ENCODE measurements at places on chromosomes 4 and X.

DNA sequence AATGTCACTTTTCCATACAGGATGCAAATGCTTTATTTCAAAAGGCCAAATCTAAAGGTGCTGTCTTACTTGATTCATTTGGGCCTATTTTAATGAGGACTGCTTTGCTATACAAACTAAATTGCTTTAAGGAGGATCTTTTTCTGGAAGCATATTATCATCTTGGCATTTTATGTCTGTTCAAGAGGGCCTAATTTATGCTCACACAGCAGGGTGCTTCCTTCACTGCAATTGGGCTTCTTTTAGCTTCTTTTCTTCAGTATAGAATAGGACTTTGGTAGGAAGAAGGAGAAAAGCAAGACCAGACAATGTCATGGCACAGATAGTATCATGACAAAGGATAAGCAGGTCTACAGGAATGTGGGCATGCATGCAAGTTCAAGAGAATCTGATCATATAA is 222.4 kb upstream of the ANKRD50 start:
- DNase-seq: no peak

- DNase-seq: no peak
These were observed 164.4 kb downstream of the GRIA3 start for GRCh38 chrX:123348468-123348867.

DNA sequence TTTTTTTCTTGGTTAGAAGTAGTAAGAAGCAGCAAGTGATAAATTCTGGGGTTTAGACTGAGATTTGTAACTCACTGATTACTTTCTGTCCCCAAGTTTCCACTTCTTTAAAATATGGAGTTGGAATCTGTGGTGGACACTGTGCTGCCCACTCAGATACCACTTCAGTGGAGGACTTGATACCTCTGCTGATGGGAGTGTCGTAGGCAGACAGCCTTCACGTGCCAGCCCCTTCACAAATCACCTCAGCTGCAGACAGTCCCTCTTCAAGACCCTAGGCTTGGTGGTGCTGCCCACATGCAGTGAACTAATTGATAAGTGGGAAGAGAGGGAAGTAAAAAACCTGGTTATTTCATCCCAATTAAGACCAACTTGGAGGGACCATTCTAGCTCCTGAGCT is 139.5 kb downstream of the PDLIM5 start:
- no peak for DNase-seq

GRCh38 chr4:7512428-7512827 is 77.7 kb upstream of the PSAPL1 start:
- no peak for DNase-seq

GRCh38 chrX:136055651-136056221 is 70.5 kb downstream of the SLC9A6 start:
- no peak for DNase-seq

GRCh38 chr4:1155314-1155713 is 17.1 kb downstream of the SPON2 start:
- no peak for DNase-seq

GRCh38 chr4:6616087-6616995 is 24.1 kb upstream of the MRFAP1 start:
- DNase-seq: no peak

- DNase-seq: no peak
These were observed 80.2 kb downstream of the RELL1 start for GRCh38 chr4:37605843-37606565.

- no peak for DNase-seq
These were observed 41.9 kb upstream of the NEUROG2 start for GRCh38 chr4:112557676-112558411.

DNA sequence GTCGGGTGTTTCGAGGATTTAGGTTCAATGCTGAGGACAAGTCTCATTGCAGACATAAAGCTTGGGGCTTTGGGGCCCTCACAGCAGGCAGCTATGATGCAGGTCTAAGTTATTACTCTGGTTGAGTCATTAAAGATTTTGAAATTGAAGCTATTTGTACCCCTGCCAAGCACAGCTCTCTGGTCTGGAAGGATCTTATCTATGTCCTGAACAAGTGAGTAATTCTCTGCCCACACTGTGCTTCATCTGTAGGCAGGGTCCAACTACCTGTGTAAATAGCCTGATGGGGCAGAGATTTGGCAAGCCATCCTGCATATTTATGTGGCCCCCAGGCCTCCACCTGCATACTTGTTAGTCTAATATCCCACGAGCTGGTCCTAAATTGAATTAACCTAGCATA is 41.4 kb upstream of the MAGEA4 start:
- DNase-seq: no peak

GRCh38 chr4:142345924-142346323 is 500.2 kb downstream of the INPP4B start:
- DNase-seq: no peak

DNA sequence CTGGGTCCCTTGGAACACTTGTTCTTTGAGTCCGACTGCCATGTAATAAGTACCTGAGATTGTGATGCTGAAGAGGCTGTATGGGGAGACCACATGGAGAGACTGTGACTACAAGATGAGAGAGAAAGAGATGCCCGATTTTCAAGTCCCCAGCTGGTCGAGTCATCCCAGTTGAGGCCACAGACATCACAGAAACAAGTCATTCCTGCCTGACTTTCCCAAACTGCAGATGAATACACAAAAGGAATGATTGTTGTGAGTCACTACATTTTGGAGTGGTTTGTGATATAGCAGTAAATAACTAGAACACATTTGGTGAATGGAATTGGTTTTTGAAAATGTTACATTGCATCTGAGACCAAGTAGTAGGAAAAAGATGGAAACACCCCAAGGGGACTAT is 9.0 kb upstream of the YIPF7 start:
- no peak for DNase-seq

DNA sequence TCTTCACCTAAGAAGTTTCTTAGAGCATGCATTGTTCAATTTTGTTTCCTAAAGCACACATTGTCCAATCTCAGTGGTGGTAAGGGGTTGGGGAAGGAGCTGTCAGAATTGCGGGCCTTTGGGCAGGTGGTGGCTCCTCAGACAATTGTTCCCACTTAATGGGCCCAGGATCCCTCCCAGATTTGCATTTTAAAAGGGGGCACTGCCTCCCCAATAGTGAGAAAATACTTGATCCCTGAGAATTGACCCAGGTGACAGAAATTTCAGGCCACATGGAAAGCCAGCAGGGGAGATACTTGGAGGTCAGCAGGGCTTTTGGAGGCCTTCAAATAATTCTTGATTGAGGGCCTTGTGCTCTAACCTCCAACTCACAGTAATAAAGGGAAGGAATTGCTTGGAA is 217.1 kb downstream of the ZNF674 start:
- no peak for DNase-seq

GRCh38 chr4:25986807-25987206 is 72.8 kb downstream of the SMIM20 start:
- DNase-seq: no peak

GRCh38 chr4:81845761-81846160 is 374.1 kb upstream of the RASGEF1B start:
- no peak for DNase-seq

- no peak for DNase-seq
These were observed 2.3 kb downstream of the IRF2 start for GRCh38 chr4:184471881-184472613.

GRCh38 chr4:138911909-138912703 is 103.5 kb upstream of the NOCT start:
- no peak for DNase-seq

DNA sequence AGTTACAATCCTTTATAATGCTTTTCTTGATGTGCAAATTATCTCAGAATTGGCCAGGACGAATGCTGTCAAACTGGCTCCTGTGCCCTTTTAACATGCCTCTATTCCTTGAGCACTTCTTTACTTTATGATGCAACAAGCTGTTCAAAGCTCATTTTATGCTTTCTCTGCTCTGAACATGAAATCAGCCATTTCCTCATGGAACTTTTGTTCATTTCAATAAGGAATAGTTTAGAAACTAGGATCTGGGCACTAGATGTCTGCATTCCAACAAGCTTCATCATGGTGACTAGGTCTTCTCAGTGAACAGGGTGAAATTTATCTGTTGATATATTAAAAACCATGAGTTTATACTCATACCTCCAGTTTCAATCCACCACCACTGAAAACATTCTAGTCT is 87.3 kb upstream of the TEX13A start:
- no peak for DNase-seq

- DNase-seq: peak; percentile 69
These were observed 53.1 kb upstream of the HGFAC start for GRCh38 chr4:3388471-3389232.

GRCh38 chr4:163537114-163537513 is 42.6 kb downstream of the TMA16 start:
- DNase-seq: no peak

DNA sequence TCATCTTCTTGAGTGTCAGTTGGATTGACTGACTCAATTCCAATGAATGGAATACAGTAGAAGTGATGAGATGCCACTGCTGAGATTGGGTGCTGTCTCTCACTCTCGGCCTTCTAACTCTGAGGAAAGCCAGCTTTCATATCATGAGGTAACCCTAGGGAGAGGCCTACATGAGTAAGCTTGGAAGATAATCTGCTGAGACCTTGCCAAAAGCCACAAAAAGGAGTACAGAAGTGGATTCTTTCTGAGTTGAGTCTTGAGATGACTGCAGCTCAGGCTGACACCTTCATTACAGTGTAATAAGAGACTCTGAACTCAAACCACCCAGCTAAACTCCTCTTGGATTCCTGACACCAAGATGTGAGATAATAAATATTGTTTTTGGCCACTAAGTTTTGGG is 537.4 kb upstream of the MAGEB18 start:
- DNase-seq: no peak

- DNase-seq: no peak
These were observed 12.4 kb upstream of the EOLA2 start for GRCh38 chrX:149950681-149951080.

DNA sequence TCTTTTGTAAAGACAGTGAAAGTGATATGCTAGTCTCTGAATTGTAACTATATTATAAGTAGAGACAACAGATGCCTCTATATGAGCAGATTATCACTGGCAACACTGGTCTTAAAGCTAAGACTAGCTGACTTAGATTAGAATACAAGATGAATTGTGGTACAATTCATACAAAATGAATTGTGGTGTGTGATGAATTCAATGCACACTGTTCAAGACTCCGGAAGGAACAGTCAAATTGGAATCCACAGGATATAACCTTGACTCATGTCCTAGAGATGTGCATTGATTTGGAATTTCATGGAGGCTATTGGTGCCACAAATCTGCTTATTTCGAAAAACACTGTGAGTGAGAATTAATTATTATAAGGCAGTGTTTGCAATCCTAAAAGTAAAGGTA is 701.8 kb downstream of the PCDH7 start:
- no peak for DNase-seq

DNA sequence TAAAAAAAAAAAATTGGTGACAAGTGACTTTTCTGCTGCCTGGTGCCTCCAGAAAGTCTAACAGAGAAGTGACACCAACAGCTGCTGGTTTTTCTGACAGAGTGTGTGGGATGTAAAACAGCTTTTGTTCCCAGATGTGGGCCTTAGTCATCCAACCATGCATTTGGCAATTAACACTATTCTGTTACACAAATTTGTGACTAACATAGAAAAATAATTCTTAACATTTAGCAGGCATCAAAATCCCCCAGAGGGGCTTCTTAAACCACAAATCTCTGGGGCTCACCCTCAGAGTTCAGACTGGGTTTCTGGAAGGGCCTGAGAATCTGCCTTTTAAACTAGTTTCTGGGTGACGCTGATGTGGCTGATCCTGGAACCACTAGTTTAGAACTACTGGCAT is 100.5 kb upstream of the PCDH7 start:
- DNase-seq: no peak

DNA sequence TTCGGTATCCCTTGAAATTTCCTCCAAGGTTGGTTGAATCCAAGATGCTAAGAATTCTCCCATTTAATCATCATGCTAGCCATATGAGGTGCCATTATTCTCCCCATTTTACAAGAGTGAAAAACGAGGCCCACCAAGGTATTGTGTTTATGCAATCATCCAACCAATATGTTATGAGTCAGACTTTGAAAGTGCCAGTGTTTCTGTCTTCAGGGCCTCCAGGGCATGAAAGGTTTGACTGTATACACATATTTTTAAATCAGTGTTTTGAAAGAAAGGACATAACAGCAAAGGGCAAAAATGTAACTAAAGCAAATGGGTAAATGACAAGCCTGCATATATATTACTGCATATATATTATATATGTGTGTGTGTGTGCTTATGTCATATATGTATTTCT is 541.2 kb upstream of the SMIM31 start:
- DNase-seq: no peak

- no peak for DNase-seq
These were observed 103.0 kb downstream of the SORCS2 start for GRCh38 chr4:7295197-7295910.

- DNase-seq: no peak
These were observed 29.7 kb upstream of the SLC25A6 start for GRCh38 chrX:1421433-1422134.

GRCh38 chr4:40622913-40623312 is 6.8 kb downstream of the RBM47 start:
- DNase-seq: no peak

DNA sequence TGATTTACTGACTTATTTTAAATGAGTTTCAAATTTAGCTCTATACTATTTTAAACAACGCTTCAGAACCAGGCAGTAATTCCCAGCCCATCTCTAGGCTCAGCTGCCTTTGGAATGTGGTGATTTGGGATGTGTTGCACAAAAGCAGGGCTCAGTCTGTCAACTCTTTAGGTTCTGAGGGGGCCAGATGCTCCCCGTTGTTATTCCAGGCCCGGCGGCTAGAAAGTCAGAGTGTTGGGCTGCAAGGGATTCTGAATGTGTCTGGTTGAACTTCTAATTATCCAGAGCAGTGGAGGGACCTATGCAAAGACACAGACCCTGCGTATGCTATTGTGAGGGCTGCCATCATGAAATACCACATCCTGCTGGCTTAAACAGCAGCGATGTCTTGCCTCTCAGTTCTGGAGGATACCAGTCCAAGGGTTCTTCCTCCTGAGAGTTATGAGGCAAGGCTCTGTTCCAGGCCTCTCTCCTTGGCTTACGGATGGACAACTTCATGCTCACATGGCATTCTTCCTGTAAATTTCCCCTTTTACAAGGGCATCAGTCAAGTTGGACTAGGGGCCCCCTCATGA is 123.2 kb upstream of the TRIM2 start:
- DNase-seq: no peak
